ENCODE measurements at places on chromosomes 5 and 9.
A peak's percentile ranks its signal among the peaks of the same experiment; 100 is the strongest.

- DNase-seq = peak; percentile 7
These were observed 147.5 kb upstream of the FGF10 start for GRCh38 chr5:44536650-44537260.

GRCh38 chr5:73514418-73514817 is 16.2 kb downstream of the BTF3 start:
- no peak for DNase-seq

DNA sequence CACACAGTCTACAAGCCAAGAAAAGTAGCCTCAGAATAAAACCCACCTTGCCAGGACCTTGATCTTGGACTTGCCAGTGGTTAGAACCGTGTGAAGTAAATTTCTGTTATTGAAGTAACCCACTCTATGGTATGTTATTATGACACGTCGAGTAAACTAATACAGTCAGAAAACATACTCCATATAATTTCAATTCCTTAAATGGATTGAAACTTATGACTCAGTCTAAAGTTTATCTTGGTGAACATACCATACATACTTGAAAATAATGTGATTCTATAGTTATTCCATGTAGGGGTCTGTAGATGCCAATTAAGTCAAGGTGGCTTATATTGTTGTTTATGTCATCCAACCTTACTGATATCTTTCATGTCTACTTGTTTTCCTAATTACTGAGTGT is 950.7 kb downstream of the TLE4 start:
- no peak for DNase-seq

DNA sequence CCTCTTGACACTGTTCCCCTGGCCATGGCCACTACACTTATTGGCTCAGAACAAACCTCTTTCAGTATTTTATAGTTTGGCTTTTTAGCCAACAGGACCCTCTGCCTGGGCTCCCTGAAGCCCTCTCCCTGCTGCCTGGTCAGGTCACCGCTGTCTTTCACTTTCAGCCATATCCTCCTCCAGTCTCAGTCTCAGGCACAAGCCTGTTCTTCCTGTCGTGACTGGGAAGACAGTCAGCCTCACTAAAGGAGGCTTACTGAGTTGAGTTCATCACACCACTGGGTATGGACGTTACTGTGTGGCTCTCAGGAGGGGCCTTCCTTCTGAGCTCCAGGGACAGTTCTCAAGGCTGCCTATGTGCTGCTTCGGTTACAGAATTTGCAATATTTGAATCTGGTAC is 2.0 kb downstream of the QSOX2 start:
- no peak for DNase-seq

GRCh38 chr5:71907001-71907588 is 188.0 kb downstream of the CARTPT start:
- DNase-seq = no peak

- DNase-seq = no peak
These were observed 190.8 kb upstream of the ADRA1B start for GRCh38 chr5:159725475-159725874.

- DNase-seq = no peak
These were observed 23.6 kb downstream of the CAMK2A start for GRCh38 chr5:150265870-150266383.

GRCh38 chr9:127079446-127080140 is 42.8 kb downstream of the ANGPTL2 start:
- DNase-seq = no peak

DNA sequence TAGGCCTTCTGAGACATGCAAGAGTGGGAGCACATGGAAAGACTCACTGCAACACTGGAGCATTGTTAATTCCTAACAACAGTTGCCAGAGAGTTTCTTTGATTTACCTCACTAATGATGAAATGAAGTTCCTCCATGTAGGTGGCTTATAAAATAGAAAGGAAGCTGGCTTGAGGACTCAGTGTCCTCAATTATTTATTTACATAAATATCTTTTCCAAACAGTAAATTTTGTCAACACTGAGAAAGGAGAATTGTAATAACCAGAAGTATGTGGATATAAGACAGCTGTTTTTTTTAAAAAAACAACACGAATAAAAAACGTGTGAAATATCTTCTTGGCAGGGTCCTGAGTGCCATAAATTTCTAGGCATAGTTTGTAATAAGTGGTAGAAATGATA is 9.1 kb upstream of the SLC27A6 start:
- DNase-seq = no peak

GRCh38 chr5:73267766-73268435 is 94.9 kb downstream of the TMEM174 start:
- DNase-seq = no peak

- DNase-seq = no peak
These were observed 73.4 kb downstream of the TMEM167A start for GRCh38 chr5:83003791-83004190.

- DNase-seq = no peak
These were observed 242.4 kb upstream of the ATP10B start for GRCh38 chr5:161094411-161094810.

DNA sequence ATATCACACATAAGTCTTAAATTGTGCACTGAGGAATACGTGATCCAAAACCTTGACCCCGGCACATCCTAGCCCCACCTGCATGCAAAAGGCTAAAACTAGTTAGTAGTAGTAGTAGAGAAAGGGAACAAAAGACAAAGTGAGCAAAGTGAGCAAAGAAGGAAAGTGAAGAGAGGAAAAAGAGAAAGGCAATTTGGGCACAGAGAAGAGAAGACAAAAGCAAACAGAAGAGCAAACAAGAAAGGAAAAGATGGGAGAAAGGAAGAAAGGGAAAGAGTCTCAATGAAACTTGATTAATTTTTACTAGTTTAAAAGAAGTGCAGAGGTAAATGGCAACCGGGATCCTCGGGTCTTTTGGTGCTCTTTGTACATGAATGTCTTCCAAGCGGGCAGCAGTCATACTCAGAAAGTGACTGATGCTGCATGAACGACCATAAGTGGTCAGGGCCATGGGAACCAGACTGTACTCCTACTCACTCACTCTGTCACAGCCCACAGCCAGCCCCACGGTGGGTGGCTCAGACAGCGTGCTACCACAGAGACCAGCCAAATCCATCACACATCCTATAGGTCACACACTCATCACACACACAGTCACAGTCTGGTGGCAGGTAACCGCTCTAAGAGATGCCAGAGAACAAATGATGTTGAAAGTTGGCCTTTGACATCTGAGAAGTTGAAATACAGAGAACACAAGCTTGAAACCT is 203.9 kb downstream of the FBN2 start:
- no peak for DNase-seq

GRCh38 chr9:125912667-125913066 is 165.5 kb downstream of the PBX3 start:
- DNase-seq = no peak

DNA sequence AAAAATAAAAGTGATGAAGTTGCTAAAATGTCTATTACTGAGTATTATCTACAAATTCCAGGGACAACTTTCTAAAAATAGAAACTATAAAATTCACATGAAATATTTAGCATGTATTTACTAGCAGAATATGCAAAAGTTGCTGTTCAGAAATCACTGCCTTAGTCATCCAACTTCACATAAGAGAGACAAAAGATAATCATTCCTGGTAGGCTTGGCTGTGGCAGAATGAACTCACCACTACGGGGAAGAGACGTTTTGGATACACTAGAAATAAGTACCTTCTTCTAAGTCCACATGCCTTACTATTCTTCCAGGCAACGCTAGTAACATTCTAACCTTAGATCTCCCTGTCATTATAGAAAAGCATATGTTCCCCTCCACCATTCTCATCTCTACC is 272.2 kb downstream of the BNC2 start:
- DNase-seq = no peak
